ENCODE measurements at places on chromosomes 7 and 10.

- DNase-seq, result no peak
These were observed 164.7 kb downstream of the CAMK1D start for GRCh38 chr10:12513775-12514673.

- DNase-seq, result no peak
These were observed 349.4 kb downstream of the EXOC4 start for GRCh38 chr7:133602291-133602690.

- DNase-seq, result no peak
These were observed 858 bp downstream of the CCDC136 start for GRCh38 chr7:128792471-128793180.

GRCh38 chr10:123642293-123642692, 23.9 kb upstream of the GPR26 start:
- no peak for DNase-seq

- no peak for DNase-seq
These were observed 210.3 kb upstream of the TCF7L2 start for GRCh38 chr10:112739592-112740353.

DNA sequence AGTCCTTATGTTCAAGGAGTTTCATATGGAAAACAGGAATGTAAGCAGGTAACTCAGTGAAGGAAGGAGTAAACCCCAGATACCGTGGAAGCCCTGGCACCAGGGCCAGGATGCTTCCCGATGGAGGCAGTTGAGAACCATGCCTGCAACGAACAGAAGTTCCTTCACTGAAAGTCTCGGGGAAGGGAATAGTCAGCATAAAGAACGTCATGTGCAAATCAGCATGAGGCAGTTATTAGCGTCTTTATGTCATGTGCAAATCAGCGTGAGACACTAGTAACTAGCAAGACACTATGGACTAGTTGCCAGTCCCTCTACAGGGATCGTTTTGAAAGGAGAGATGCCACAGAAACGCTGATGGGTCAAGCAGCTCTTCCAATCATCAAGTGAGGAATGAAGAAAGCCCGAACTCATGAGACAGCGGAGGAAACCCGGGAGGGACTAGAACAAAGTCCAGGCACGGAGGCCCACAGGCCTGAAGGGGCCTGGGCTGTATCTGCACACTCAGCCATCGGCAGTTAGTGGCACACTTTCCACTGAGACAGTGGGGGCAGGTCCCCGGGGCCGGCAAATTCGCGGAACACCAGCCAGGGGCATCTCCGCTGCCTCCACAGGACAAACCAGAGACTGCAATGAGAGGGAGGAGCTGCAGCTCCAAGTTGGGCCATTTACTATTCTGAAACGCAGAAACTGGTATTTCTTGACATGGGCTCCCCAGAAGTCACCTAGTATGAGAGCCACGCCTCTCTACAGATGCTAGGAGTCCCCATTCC, 109.6 kb downstream of the SFMBT2 start:
- DNase-seq, result peak; percentile 57

Data from skin of body (tissue), 3 donors.